Activated CD8-positive, alpha-beta T cell treated with anti-CD3 and anti-CD28 coated beads for 36 hours (primary cell): ENCODE measurements at places on chromosomes 3 and 15. TPM values are rescaled to one million over a fixed set of nuclear protein-coding genes. Genes with fewer than 3 reads are reported as not detected.

DNA sequence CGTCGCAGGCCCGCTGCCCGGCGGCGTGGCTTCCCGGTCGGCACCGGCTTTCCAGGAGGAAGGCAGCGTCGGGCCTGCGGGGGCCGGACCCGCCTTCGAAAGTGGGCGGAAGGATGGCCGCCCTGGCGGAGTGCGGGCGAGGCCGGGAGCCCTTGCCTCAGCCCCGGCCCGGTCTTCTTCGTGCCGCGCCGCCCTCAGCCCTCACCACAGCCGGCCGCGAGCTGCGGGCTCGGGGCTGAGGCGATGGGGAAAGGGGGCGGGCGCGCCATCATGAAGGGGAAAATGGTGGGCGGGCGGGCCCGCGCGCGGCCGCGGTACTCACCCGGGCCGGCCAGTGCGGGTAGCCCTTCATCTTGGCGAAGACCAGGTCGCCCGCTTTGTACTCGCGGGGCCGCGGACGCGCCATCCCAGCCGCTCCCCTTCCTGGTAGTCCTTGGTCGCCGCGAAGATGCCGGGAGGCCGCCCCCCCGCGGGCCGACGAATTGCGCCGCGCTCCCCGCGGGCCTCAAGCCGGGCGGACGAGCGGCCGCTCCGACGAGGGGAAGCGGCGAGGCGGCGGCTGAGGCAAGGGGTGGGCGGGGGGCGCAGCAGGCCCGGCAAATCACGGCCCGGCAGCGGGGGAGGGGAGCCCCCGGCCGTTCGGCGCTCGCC lies 489 bp downstream of the HDGFL3 start:
- H3K27ac ChIP-seq = no peak overlapping the region
- peak; percentile 43 for DNase-seq
- peaks cover 20% of the 10 kb centered on the region for H3K27me3 ChIP-seq
- peaks cover 2% of the 10 kb centered on the region for H3K36me3 ChIP-seq
- H3K4me3 ChIP-seq = peak overlapping the region; percentile 90

GRCh38 chr3:114418724-114419543 lies 125.1 kb downstream of the TIGIT start:
- no peaks in the 10 kb centered on the region for H3K27me3 ChIP-seq
- H3K4me3 ChIP-seq = peak overlapping the region; percentile 55
- H3K27ac ChIP-seq = peak overlapping the region; percentile 80
- H3K36me3 ChIP-seq = no peaks in the 10 kb centered on the region

DNA sequence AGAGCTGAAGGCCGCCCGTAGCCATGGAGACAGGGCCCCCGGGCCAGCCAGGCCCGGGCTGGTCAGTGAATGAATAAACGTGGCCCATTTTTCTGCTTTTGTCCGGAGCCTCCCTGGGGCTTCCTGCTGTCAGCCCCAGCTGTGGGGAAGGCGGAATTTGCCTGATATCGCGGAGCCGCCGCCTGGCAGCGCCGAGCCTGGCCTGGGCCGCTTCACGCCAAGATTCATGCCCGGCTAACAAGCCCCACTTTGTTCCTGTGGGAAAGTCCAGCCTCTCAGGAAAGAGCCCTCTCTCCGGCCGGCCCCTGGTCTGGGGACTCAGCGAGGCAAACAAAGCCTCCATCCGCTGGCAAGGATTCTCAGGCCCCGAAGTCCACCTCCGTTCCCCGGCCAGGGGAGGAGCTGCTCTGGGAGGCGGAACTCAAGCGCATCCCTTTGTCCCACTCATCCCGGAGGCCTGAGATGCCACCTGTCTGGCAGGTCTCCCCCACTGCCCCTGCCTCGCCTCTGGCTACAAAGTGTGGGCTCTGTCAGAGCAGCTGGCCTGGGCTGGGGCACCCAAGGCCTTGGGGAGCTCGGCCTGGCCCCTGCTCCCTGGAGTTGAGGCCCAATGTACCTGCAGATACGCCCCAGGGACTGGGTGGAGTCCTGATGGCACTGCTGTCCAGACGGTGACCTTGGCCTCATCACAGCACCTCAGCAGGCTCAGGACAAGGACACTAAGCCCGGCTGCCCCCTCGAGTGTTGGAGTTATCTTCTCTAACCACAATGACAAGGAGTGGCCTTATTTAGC lies 51.6 kb upstream of the SLC6A11 start:
- H3K4me3 ChIP-seq = no peak overlapping the region
- H3K4me1 ChIP-seq = no peaks in the 10 kb centered on the region
- H3K27me3 ChIP-seq = peaks cover 20% of the 10 kb centered on the region
- no peak for DNase-seq

DNA sequence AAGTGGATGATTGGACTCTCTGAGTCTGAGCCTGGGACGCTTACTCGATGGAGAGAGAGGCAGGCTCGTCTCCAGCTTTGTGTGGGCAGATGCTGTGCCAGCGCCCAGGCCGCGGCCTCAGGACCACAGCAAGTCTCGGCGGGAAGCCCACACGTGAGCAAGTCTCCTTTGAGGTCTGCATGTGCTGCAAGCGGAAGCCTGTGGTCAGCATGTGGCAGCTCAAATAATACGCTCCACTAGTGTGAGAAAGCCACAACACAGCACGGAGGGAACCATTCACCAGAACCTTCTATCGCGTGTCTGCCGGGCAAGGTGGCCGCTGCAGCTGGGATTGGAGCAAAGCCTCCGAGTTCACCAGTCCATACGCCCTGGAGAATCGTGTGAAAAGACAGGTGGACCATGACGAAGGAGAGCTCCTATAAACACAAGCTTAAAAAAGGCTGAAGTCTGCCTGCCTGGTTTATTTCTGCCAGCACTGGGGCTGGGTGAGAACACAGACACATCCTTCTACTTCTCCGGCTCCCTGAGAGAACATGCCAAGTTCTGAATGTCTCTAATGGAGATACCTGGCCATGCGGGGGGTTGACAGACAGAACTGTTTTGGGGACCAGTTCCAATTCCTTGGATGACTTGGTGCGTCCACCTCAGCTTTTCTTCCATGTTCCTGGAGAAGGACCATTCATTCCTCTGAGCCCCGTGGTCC lies 82.0 kb upstream of the LRIG1 start:
- H3K27me3 ChIP-seq = peaks cover 30% of the 10 kb centered on the region
- no peaks in the 10 kb centered on the region for H3K36me3 ChIP-seq
- no peak overlapping the region for H3K27ac ChIP-seq
- no peak overlapping the region for H3K4me3 ChIP-seq

GRCh38 chr3:141489203-141489602 lies 2.4 kb downstream of the RASA2 start:
- peak overlapping the region; percentile 87 for H3K4me3 ChIP-seq
- H3K27me3 ChIP-seq = no peaks in the 10 kb centered on the region
- peak overlapping the region; percentile 82 for H3K27ac ChIP-seq
- peaks cover 74% of the 10 kb centered on the region for H3K4me1 ChIP-seq
- peak; percentile 64 for DNase-seq

- H3K27me3 ChIP-seq = peaks cover 8% of the 10 kb centered on the region
- no peak overlapping the region for H3K4me3 ChIP-seq
- no peak overlapping the region for H3K27ac ChIP-seq
- no peak for DNase-seq
Observed at GRCh38 chr15:33623010-33623409, 312.2 kb downstream of the RYR3 start.

DNA sequence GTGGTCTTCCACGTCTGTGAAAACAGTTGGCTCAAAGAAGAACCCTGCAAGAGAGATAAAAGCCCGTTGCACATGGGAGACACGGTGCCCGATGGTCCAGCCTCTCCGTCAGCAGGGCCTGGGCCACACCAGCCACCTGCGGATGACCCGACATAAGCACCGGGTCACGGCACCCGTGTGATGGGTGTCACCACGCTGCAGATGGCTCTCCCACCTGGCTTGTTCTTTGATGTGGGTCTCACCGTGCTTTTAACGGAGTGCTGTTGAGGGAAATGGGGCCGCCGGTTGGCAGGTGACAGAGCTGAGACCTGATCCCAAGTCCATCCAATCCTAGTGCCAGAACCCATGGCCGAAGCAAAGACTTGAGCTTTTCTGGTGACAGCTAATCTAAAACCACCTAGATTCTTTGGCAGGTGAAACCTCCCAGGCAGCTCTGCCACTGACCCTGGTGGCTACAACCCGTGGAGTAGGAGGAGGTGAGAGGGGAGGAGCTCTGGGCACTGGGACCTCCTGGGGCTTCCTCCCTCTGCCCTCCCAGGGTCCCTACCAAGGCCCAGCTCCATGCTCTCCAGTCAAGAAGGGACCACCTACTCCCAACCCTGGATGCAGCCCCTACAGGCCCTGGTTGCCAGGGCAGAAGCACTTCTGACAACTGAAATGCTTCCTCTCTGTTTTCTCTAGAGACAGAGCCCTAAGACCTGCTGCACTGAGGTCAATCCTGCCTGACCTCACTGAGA lies 23.4 kb upstream of the SLC41A3 start:
- no peaks in the 10 kb centered on the region for H3K36me3 ChIP-seq
- H3K4me1 ChIP-seq = no peaks in the 10 kb centered on the region
- no peak overlapping the region for H3K27ac ChIP-seq
- no peaks in the 10 kb centered on the region for H3K27me3 ChIP-seq
- H3K4me3 ChIP-seq = no peak overlapping the region

- DNase-seq = no peak
- H3K4me1 ChIP-seq = no peaks in the 10 kb centered on the region
- H3K27ac ChIP-seq = no peak overlapping the region
- no peaks in the 10 kb centered on the region for H3K36me3 ChIP-seq
Observed at GRCh38 chr15:98071786-98072185, 111.3 kb downstream of the ARRDC4 start.

GRCh38 chr3:27553886-27554540 lies 69.8 kb upstream of the SLC4A7 start:
- no peak overlapping the region for H3K27ac ChIP-seq
- H3K4me3 ChIP-seq = no peak overlapping the region
- no peaks in the 10 kb centered on the region for H3K27me3 ChIP-seq
- no peaks in the 10 kb centered on the region for H3K36me3 ChIP-seq
- H3K4me1 ChIP-seq = no peaks in the 10 kb centered on the region
- no peak for DNase-seq

- H3K4me3 ChIP-seq = no peak overlapping the region
- peaks cover 16% of the 10 kb centered on the region for H3K4me1 ChIP-seq
- peak; percentile 44 for DNase-seq
- peaks cover 2% of the 10 kb centered on the region for H3K27me3 ChIP-seq
- H3K36me3 ChIP-seq = no peaks in the 10 kb centered on the region
Observed at GRCh38 chr15:37764733-37765191, 169.7 kb upstream of the TMCO5A start.

DNA sequence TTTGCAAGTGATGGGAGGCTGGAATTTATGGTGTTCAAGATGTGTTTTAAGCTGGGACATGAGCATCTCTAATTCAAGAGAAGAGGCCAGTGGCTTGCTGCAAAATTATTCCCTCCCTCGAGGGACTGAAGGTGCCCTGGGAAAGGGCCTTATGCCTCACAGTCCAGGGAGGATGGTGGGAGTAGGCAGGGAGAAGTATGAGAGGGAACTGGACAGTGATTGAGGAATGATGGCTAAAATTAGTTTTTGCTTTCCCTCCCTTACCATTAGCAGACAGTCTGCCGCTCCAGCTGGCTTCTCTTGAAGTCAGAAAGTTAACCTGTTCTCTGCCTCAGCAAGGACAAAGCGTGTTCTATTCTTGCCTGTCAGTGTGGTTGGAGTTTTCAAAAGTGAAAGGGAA lies 139.8 kb upstream of the SEMA6D start:
- H3K4me1 ChIP-seq = no peaks in the 10 kb centered on the region
- H3K27ac ChIP-seq = no peak overlapping the region
- no peaks in the 10 kb centered on the region for H3K27me3 ChIP-seq
- H3K4me3 ChIP-seq = no peak overlapping the region

DNA sequence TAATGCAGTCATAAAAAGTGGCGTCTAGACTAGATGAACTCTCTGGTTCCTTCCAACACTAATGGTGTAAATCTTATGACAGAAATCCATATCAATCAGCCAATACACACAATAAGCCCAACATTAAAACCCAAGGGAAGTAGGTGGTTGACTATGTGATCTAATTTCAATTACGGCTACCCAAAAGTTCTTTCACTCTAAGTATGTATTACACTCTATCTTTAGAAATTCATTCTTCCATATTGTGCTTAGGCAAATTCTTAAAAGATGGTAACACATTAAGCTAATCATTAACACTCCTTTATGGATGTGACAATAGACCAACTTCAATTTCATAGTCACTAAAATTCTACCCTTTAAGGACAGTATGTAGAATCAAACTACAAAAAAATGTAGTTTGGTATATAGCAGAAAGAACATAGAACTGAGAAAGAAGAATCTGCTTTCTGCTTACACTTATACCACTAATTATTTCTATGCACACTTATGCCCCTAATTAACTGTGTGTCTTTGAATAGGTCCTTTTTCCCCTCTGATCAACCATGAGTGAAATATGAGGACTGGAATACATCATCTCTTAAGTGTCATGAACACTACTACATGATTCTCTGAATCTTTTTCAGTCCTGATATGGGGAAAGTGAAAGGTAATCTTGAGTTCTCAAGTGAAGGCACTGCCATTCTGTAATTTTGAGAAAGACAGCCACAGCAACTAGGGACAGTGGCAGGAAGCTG lies 557.6 kb downstream of the IGSF11 start:
- no peak overlapping the region for H3K27ac ChIP-seq
- no peaks in the 10 kb centered on the region for H3K27me3 ChIP-seq
- no peaks in the 10 kb centered on the region for H3K4me1 ChIP-seq
- no peak for DNase-seq

DNA sequence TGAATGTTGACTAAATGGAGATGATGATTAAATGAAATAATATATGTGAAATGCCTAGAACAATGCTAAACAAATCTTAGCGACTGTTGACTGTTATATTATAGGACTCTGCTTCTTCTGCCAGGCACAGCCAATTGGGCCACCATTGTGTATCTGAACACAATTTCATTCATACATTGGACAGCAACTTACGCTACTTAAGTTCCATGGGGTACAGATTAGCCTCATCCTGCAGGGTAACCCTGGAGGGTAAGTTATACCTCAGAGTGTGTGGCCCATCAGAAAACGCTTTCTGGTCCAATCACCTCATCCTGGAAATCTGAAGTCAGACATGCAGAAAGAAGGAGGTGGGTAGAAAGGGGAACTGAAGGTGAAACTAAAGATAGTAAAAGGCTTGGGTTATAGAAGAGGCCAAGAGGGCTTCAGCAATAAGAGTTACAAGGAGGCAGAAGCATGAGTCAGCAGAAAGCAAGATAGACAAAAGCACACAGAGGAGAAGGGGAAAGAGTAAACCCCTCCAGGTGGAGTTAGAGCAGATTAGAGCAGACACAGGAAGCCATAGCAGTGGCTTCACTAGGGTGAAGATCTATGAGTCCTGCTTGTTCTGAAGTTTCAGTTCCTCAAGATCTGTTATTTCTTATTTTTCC lies 119.3 kb upstream of the SLC24A5 start:
- DNase-seq = no peak
- no peak overlapping the region for H3K27ac ChIP-seq
- H3K36me3 ChIP-seq = no peaks in the 10 kb centered on the region
- no peak overlapping the region for H3K4me3 ChIP-seq
- H3K4me1 ChIP-seq = no peaks in the 10 kb centered on the region
- H3K27me3 ChIP-seq = no peaks in the 10 kb centered on the region

Gene CDHR4
- total RNA-seq = not detected

Gene EAF2
- total RNA-seq = 14.4 TPM

Gene DPPA2
- total RNA-seq = not detected

Gene SLC22A14
- not detected for total RNA-seq

Gene NEIL1
- 11.7 TPM for total RNA-seq

Gene CFAP100
- not detected for total RNA-seq

Gene VEPH1
- not detected for total RNA-seq

Gene PLCD1
- total RNA-seq = 8.2 TPM
